ENCODE measurements at places on chromosomes 16 and 17. TPM values are rescaled to one million over a fixed set of nuclear protein-coding genes. Genes with fewer than 3 reads are reported as not detected.

The PRR15L gene
- total RNA-seq = not detected

The SPPL2C gene
- not detected for total RNA-seq

DNA sequence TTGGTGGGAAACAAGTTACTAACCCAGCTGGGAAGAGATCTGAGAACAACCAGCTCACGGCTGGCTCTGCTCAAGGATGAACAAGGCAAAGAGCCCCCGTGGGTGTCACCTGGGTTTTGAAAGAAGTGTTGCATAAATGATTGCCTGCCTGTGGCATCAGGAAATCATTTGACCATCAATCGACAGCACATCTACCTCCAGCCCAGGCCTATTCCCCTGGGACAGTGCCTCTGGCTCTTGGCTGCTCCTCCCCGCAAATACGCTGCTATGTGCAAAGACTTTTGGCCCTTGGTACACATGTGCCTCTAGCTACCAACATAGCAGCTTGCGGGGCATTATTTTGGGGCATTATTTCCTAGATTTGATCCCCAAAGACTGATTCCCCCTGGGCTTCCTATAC, 39.4 kb upstream of the SMPD3 start:
- H3K27me3 ChIP-seq = no peaks in the 10 kb centered on the region
- no peak overlapping the region for H3K4me3 ChIP-seq
- H3K27ac ChIP-seq = no peak overlapping the region

GRCh38 chr17:45990886-45991285, 8.2 kb upstream of the STH start:
- H3K27ac ChIP-seq = no peak overlapping the region
- H3K4me1 ChIP-seq = no peaks in the 10 kb centered on the region
- H3K36me3 ChIP-seq = no peaks in the 10 kb centered on the region
- no peaks in the 10 kb centered on the region for H3K27me3 ChIP-seq
- H3K4me3 ChIP-seq = no peak overlapping the region

GRCh38 chr17:76382351-76382802, 2.0 kb upstream of the SPHK1 start:
- no peak for DNase-seq
- no peak overlapping the region for H3K27ac ChIP-seq
- no peaks in the 10 kb centered on the region for H3K27me3 ChIP-seq

- no peak overlapping the region for H3K4me3 ChIP-seq
- peaks cover 13% of the 10 kb centered on the region for H3K27me3 ChIP-seq
- H3K27ac ChIP-seq = no peak overlapping the region
- no peak for DNase-seq
These were observed 1.9 kb upstream of the HSF4 start for GRCh38 chr16:67162506-67163163.

Data from CD4-positive, CD25-positive, alpha-beta regulatory T cell (primary cell).